ENCODE measurements at places on chromosomes 3 and 15.

DNA sequence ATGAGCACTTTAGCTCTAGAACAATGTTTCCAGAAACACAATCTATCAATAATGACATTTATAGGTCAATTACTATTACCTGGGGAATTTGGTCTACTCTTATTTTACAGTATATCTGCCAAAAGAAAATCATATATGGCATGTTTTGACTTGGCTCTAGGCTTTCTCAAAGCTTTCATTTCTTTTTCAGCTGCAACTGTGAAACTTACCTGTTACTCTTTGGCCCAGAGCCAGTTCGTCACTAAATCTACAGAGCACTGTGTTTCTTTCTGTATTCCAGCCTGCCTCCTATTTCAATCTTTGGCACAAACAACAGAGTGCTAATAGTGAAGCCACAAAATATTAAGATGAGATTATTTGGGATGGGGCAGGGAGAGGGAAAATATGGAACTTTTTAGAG, 76.0 kb downstream of the P2RY1 start:
- DNase-seq: no peak

GRCh38 chr15:69304182-69304545, 5.5 kb downstream of the PAQR5 start:
- DNase-seq: no peak

- DNase-seq: no peak
Measured at GRCh38 chr15:72345280-72345679, 25.3 kb upstream of the CELF6 start.

DNA sequence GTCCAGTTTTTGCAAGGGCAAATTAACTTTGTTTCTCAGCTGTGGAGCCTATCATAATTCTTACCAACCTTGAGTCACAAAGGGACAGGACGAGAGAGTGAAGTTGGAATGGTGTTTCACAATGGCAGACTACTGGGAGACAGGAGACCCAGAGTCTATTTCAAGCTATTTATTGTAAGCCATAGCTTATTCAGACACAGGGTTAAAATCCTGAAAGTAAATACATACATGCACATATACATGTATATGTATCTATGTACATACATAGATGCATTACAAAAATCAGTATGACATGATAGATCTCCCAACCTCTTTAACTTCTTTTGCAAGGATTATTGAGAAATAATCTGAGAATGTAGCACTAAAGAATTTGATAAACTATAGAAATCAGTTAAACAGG, 86.3 kb downstream of the DNAJC13 start:
- DNase-seq: no peak

DNA sequence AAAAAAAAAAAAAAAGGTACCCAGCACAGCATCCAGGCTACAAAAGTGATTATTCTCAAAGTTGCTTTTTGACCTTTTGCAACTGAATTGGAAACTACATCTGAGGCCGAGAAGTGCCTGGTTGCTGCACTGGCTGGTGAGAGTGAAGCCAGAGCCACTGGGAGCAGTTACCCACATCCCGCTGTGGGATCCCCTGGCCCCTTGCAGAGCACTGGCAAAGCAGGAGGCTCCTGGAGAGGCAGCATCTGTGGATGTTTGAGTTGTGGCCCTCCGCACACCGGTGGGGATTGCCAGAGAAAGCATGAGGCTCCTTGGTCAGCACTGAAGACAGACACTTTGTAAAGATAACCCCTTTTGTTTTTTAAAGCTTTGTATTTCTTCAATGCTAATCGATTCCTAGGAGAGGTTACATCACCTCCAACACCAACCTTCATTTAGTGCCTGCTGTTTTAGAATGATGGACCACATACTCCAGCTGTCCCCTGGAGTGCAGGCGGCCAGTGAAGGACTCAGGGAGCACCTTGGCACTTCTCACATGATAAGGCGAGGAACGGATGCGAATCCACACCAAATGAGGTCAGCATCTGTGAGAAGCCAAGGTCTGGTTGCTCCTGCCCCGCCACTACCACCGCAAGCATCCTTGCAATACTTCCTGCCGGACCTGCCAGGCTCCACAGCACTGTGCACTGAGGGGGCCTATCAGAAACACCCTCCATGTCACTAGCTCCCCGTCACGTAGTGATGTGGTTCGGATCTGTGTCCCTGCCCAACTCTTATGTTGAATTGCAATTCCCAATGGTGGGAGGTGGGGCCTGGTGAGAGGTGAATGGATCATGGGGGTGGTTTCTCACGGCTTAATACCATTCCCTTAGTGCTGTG, 256.5 kb downstream of the GABRB3 start:
- DNase-seq: no peak

DNA sequence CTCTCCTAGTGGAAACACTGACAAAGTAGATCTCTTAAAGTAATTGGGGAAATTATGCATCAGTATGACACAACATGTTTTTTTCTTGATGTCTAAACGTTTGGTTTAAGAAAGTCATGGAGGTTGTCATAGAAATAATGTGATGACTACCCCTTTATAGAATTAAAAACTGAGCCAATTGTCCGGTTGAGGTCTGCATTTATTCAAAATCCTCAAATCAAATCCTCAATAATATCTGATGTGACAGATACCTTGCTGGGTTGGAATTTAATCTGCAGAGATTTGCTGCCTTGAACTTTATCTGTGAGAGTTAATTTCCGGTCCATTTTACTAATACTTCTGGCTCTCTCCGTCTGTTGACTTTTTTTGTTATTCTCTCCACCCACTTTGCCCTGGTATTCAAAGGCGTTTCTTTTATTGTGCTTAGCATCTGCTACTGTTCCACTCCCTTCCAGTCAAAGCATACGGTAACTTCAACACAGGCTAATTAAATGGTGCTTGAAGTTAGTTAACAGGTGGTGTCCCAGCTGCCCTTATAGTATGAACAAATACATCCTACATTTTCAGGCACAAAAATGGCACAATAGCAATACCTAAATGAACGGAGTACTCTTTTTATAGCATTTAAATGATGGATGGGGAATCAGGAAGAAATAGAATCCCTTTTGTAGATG, 628.3 kb downstream of the ROBO1 start:
- DNase-seq: no peak

- DNase-seq: no peak
Measured at GRCh38 chr3:43997788-43998369, 243.8 kb upstream of the TOPAZ1 start.

DNA sequence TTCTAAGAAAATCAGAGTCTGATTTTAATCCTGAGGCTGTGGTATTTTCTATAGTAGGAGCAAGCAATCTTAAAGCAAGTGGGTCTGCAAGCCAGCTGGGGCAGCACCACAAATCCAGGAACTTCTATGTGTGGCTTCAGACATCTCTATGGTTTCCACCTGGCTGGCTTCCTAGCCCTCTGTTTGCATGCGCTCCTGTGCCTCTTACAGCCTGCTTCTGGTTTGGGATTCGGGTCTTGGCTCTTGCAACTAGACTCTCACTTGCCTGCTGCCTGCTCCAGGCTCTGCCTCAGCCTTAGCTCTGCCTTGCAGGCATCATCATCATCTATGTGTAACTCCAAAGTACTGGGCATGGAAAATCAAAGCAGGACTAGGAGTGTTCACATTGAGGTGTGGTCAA, 43.4 kb downstream of the MINDY4B start:
- DNase-seq: no peak

DNA sequence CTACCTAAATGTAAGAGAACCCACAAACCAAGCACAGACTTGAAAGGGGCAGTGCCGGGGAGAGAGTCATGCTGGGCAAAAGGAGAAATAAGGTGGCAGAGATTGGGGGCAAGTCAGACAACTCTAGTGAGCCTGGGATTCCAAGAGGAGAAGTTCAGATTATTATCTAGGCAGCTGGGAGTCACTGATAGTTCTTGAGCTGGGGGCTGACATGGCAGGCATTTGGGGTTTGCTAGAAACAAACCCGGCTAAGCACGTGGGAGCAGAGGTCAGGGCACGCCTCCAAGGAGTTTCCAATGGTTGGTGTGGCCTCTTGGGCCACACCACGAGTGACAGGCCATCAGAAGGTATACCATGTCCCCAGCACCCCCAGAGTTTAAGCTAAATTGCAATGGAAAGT, 27.6 kb downstream of the SLC6A6 start:
- DNase-seq: no peak

GRCh38 chr15:46616033-46616432, 981.2 kb downstream of the SQOR start:
- no peak for DNase-seq

DNA sequence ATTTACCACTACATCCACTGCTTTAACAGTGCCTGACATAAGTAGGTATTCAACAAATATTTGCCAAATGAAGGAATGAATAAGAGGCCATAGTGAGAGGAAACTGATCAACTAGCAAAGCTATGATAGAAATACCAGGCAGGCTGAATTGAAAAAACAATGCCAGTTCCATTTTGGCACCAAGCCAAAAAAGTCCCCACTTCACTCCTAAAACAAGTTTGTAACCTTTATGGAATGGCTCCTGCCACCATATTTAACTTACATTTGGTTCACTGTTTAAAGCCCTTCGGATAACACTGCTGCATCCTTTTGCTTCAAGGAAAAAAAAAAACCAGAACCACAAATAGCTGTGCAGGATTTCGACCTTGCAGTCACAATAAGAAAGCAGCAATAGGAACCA, 166.1 kb downstream of the FRMD5 start:
- no peak for DNase-seq

DNA sequence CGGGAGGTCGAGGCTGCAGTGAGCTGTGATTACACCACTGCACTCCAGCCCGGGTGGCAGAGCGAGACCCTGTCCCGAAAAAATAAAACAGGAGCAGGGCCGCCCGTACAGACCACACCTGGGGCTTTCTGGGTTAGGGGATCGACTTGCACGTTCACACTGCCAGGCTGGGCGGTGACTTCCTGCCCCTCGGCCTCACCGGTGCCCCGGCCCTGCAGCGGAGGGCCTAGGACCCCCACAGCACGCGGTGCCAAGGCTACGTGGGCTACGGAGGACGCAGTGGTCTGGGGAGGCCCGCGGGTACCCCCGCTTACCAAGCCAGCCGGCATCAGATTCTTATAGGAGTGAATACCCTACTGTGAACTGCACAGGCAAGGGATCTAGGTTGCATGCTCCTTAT, 11.6 kb upstream of the TTC14 start:
- no peak for DNase-seq

DNA sequence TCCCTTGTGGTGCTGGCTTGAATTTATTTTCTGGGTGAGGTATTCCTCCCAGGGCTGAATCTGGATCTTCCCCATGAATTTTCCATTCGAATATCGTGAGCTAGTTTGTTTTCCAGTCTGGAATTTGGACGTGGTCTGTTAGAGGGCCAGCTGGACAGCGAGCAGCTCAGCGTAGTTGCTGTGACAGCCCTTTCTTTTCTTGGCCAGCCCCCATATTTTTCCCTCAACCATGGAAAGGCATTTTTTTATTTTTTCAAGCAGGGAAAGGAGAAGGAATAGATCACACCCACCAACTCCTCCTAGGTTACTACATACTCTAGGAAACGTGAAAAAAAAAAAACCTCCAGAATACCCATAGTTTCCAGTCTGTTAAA, 152.0 kb downstream of the KLHL25 start:
- no peak for DNase-seq

DNA sequence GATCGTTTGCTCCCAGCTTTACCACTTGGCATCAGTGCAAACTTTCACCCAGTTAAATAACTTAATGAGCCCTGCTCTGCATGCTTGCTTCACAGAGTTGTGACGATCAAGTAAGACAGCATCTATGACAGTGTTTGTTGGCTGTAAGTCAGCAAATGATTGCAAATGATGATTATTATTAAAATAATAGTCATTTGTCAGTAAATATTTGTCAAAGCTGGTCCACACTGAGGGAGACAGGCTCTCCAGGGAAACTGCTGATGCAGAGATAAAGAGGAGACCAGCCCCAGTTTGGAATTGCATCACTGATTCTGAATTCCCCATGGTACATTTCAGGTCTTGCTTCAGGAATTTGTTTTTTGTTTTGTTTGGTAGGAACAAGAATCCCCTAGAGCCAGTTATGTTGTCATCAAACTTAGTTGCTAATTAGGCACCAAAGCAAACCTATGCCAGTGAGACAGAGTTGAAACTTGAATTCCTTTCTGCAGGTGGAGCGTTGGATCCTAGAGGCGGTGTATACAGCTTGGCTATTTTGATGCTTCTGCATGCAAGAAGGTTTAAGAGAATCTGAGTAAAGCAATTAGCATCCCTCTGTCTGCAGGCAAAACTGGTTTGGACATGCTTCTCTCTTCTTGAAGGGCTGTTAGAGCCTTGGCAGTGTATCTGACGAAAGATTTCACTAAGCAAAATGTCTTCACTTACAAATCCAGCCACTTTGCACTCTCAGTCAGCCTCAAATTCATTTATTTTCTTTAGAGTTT, 338.6 kb upstream of the TPRG1 start:
- DNase-seq: no peak

DNA sequence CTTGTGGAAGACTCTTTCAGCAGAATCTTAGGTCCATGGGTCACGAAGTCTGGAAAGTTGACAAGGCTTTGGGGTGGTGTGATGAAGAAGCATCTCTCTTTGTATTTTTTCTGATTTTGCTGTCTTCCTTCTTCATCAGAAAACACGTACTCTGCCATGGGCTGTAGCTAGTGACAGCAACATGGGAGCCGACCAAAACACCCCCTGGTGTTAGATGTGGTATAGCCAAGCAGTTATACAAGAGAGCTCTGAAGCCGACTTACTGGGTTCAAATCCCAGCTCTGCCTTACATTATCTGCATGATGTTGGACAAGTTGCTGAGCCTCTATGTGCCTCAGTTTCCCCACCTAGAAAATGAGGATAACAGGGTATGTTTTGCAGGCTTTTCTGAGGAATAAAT, 32.9 kb upstream of the LYZL4 start:
- no peak for DNase-seq

DNA sequence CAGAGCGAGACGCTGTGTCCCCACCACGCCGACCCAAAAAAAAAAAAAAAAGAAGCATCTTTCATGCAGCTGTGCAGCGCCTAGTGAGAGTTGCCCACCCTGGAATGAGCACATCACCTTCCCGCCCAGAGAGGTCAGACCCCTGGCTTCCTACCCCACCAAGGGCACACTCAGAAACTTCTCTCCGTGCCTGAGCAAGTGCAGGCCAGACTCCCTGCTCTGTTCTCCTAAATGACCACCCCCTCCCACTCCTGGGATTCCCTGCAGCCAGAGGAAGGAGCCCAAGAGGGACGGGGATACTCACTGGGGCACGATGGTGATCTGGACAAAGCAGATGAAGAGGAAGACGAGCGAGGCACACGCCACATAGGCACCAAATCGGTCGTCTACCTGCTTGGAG, 116.0 kb downstream of the SEC22A start:
- DNase-seq: no peak

DNA sequence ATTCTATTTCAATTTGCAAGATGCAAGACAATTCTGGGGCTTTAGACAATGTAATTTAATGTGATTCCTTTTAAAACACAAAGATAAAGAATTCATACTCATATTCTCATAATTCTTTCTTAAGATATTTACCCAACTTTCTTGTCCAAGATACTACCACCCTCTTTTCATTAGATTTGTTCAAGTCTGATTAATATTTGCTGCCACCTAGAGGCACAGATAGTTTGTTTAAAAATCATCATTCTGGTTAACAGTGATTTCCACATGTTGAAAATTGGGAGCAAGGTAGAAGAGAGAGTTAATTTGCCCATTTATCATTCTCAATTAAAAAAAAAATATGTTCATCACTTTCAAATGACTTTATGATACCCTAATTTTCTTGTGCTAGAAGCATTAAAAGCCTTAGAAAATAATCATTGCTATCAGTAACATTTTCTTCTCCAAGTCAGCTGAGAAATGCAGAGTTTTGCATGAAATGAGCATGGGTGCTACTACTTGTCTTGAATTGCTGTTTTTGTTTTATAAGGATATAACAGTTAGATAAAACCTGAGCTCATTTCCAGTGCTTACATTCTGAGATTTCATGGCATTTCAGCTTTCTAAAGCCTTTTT, 11.6 kb downstream of the TAMM41 start:
- no peak for DNase-seq

Data from activated T-helper 1 cell treated with anti-CD3 and anti-CD28 coated beads, Interleukin-2, amount 50 U/mL, for 16 hours (primary cell).